ENCODE measurements at places on chromosomes 13 and 19.

GRCh38 chr13:31051999-31052398 lies 109.7 kb downstream of the HSPH1 start:
- no peak for DNase-seq

- DNase-seq, result no peak
Measured at GRCh38 chr13:43583321-43583720, 203.5 kb downstream of the ENOX1 start.

GRCh38 chr13:105336706-105337576 lies 1198.5 kb downstream of the EFNB2 start:
- no peak for DNase-seq

- no peak for DNase-seq
Measured at GRCh38 chr13:65959305-65959704, 1270.8 kb downstream of the PCDH9 start.

- no peak for DNase-seq
Measured at GRCh38 chr19:4521170-4521887, 3.0 kb upstream of the PLIN4 start.

- DNase-seq, result no peak
Measured at GRCh38 chr13:46355088-46355468, 32.0 kb downstream of the RUBCNL start.

- DNase-seq, result no peak
Measured at GRCh38 chr13:38338089-38338488, 11.6 kb upstream of the UFM1 start.

GRCh38 chr13:33976965-33977364 lies 159.0 kb downstream of the RFC3 start:
- no peak for DNase-seq

DNA sequence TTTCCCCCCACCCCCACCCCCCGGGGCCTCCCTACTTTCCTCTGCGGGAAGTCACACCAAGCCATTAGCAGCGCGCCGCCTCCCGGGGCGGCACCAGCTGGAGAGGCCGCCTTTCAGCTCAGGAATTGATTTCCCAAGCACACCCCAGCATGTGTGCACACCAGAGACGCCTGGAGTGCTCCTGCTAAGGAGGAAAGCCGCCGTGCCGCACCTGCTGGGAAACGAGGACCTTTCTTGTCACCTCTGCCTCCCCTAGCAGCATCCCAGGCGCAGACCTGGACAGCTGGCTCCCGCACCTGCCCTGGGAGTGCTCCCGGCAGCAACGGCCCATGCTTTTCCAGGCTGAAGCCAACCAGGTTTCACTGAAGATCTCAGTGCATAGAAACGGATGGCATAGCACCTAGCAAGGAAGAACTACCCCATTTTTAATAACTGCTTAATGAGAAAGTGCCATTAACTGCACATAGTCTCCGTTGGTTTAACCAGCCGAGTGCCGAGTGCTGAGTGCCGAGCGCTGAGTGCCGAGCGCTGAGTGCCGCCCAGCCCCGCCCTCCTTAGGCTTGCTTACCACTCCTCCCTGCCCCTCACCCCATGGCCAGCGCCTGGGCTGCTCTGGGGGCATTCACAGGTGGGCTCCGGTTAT lies 165.0 kb downstream of the USP12 start:
- DNase-seq, result no peak

- DNase-seq, result no peak
Measured at GRCh38 chr19:6313398-6313969, 19.9 kb downstream of the ACER1 start.

- DNase-seq, result no peak
Measured at GRCh38 chr19:52943134-52943883, 19.4 kb downstream of the ZNF816 start.

GRCh38 chr19:11422163-11423065 lies 3.3 kb upstream of the RGL3 start:
- DNase-seq, result peak; percentile 35

GRCh38 chr13:100811928-100812327 lies 137.3 kb upstream of the TMTC4 start:
- DNase-seq, result no peak

DNA sequence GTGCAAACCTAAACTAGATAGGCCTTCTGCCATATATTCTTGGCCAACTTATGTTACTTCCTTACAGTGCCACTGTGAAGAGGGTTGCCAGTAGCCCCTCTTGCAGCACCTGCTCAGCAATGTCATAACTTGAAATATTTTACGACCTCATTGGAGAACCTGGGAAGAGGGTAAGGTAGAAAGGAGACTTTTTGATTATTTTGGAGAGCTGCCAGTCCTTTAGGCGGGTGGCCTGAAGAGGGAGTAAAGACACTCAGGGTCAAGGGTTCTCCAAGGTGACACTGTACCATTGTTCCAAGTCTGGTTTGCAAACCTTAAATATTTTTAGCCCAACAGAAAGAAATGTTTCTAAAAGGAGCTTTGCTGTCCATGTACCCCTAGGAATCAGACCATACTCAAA lies 118.3 kb downstream of the FLT1 start:
- no peak for DNase-seq

DNA sequence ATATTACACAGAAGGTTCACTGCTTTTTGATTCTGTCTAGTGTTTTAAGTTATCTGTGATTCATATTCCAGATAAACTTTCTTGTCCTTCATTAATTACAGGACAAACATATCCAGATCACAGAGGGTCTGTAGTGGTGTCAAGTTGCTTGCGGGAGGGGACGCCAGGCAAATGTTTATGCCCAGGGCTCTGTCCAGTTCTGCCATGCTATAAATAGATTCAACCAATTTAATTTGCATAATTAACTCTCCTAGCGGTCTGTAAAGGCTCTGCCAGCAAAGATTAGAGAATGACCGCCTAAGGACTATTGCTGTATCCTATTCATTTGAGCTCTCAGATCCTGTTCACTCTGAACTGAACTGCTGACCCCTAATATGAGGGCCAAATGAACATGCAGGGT lies 59.7 kb upstream of the TRPC4 start:
- no peak for DNase-seq

Measured in stimulated activated CD8-positive, alpha-beta memory T cell treated with anti-CD3 and anti-CD28 coated beads, Interleukin-7, amount 100 ng/mL, for 24 hours (primary cell).